ENCODE measurements at places on chromosomes 11 and 22.

DNA sequence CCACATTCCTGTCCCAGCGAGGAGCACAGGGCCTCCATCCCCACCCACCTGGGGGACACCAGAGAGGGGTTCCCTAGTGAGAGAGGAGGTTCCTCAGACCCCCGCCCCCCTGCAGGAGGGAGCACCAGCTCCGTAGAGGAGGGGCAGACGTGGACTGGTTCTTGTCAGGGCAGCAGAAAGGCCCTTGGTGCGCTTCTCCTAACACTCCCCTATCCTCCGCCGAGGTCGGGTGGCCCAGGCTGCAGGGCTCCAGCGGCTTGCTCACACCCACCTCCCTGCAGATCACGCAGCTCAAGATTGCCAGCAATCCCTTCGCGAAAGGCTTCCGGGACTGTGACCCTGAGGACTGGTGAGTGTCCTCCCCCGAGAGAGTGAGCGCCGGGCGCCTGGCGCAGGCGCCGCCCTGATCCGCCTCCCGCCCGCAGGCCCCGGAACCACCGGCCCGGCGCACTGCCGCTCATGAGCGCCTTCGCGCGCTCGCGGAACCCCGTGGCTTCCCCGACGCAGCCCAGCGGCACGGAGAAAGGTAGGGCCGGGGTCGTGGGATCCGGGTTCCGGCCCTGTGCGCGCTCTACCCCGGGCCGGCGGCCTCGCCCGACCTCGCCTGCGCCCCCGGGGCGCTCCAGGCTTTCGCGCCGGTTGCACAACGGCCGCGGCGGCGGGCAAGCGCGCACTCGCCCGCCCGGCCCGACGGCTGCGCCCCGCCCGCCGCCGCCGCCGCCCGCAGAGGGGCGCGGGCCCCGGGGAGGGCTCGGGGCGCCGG lies 5.1 kb downstream of the TBX1 start:
- DNase-seq: no peak

DNA sequence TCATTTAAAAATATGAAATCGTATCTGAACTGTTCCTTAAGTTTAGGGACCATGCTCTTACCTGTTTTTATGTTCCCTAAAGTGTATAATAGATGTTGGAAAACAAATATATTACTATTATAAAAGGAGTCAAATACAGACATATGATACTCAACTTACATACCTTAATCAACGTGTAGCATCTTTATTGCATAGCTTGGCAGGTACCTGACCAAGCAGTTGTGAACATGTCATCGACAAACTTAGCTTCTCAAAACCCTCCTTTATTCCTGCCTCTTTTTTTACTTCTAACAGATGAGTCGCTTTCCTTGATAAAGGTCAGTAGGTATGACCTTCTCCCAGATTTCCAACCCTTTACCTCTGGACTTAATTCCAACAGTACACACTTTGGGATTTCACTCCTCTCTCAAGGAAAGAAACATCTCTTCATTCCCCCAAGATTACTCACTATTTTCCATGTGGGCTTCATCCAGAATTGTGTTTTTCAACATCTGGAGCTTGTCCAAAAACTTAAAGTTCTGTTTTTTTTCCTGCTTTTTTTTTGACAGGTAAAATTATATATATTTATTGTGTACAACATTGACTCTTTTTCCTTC lies 11.9 kb downstream of the HIPK3 start:
- no peak for DNase-seq

DNA sequence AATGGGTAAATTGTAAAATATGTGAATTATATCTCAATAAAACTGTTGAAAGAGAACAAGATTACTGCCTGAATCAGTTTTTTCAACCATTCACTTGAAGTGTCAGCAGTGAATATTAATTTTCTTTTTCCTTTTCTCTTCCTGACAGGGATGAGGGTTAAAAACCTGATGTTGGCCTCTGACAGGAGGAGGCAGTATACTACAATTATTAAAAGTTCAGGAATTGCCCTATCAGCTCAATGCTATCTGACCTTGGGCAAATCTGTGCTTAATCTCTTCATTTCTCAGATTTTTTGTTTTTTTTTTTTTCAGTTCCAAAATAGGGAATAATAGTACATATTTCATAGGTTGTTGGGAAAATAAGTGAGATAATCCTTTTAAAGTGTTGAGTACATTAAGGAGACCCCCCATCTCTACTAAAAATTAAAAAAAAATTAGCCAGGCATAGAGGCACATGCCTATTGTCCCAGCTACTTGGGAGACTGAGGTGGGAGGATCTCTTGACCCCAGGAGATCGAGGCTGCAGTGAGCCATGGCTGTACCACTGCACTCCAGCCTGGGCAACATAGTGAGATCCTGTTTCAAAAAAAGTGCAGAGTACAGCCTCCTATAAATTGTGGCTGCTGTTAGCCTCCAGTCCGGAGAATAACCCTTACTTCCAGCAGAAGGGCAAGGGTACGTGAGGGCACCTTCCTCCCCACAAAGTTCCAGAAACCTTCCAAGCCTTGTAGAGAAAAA lies 48.8 kb downstream of the TRIM44 start:
- DNase-seq: no peak

- no peak for DNase-seq
Observed at GRCh38 chr11:86346513-86346912, 28.2 kb upstream of the CCDC81 start.
